ENCODE measurements at places on chromosomes 5 and 9. TPM values are rescaled to one million over a fixed set of nuclear protein-coding genes. Genes with fewer than 3 reads are reported as not detected.

The IL9 gene
- not detected for total RNA-seq

The TMEM232 gene
- total RNA-seq = 2.0 TPM

DNA sequence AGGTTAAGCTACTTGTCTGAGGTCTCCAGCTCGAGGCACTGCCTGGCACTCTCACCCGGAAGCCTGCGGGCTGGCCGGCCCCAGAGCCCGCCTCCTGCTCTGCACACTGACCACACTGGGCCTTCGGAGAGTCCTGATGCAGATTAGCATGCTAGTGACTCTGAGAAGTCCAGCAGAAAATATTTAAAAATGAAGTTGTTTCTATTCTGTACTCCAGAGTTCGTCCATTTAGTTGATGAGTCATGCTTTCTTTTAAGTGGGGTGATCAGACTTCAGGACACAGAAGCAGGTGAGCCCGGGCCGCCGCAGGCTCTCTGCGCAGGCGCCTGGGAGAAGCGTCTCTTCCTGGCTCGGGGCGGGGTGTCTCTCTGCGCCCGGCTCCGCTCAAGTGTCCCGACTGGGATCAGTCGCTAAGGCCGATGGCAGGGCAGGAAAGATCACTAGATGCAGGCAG is 32.5 kb downstream of the FAM240B start:
- peak; percentile 46 for DNase-seq

DNA sequence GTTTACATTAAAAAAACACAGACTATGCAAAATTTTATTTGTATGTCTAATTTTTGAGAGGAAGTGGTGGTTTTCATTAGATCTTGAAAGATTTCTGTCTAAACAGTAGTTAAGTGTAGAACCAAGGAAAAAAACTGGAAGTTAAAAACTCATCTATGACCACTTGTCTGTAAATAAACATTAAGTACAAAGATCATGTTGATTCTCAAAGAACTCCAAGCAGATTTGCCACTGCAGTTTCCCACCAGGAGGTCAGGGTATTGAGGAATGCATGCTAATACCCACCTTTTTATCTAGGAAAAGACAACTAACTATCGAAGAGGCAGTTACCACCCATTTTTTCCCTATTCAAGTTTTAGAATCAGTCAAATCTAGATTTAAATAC is 1.9 kb downstream of the STOM start:
- no peak for DNase-seq

- peak; percentile 61 for DNase-seq
Observed at GRCh38 chr5:150411245-150411979, 1.3 kb downstream of the CD74 start.

The PDE6A gene
- not detected for total RNA-seq

GRCh38 chr9:134367791-134368490 is 41.7 kb downstream of the RXRA start:
- DNase-seq = no peak

DNA sequence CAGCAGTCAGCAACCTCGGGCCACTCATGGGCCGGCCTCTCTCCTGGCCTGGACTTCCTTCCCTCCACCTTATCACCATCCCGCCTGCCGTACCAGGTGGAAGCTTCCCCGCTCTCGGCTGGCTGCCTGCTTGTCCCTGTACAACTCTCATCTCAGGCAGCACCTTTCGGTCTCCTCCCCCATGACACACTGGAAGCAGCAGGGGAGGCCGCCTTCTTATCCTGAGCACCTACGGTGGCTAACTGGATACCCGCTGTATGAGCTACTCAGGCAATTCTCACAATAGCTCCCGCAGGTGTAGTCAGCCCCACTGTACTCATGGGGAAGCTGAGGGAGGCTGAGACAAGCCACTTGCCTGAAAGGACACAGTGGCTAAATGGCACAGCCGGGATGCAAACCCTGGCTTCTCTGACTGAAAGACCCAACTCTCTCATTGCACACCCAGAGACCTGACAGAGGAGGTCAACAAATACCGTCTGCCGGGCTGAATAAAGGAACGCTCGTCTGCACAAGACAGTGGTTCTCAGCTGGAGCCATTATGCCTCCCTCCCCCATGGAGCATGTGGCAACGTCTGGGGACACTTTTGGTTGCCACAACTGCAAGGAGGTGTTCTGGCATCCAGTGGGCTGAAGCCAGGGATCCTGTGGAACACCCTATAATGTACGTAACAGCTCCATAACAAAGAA is 9.6 kb downstream of the STK10 start:
- no peak for DNase-seq

GRCh38 chr9:18073002-18073401 is 401.0 kb upstream of the ADAMTSL1 start:
- DNase-seq = no peak

- no peak for DNase-seq
Observed at GRCh38 chr5:129171194-129171944, 76.8 kb downstream of the ISOC1 start.

DNA sequence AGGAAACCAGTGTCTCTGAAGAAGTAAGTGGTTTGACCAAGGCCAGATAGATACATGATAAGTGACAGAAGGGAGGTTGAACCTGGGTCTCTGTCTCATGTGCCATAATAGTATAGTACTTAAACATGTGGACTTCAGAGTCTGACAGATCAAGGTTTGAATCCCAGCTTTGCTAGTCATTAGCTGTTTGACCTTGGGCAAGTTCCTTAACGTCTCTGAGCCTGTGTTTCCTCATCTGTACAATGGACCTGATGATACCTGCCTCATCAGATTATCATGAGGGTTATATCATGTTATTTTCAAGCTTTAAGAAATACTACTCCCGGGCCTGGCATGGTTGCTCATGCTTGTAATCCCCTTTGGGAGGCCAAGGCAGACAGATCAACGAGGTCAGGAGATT is 24.9 kb downstream of the FUBP3 start:
- DNase-seq = no peak

- DNase-seq = peak; percentile 63
Observed at GRCh38 chr5:11904265-11904906, at the start of gene CTNND2. CTNND2 (minus strand) TSS chr5:11904446; CDS start chr5:11903853, 593 bp downstream.

DNA sequence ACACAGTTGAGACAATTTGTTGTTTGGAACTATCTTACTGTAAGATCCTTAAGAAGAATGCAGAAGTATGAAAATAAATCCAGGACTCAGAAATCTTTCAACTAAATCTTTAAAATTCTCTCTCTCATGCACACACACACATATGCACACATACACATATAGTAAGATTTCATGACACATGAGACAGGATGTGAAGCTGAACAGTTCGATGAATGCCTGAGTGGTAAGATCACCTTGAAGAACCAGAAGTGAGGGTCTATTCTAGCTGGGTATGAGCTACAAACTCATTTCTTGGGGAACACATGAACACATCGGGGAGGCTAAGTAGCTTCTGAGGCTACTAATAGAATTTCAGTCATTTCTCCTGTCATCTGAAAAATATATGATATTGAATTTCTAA is 153.6 kb downstream of the TMC1 start:
- DNase-seq = no peak

DNA sequence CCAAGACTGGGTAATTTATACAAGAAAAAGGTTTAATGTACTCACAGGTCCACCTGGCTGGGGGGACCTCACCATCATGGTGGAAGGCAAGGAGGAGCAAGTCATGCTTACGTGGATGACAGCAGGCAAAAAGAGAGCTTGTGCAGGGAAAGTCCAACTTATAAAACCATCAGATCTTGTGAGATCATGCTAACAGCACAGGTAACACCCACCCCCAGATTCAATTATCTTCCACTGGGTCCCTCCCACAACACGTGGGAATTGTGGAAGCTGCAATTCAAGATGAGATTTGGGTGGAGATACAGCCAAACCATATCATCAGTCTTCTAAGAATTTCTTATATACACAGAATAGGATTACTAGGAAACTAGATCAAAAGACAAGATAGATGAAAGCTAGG is 555.6 kb downstream of the PRR16 start:
- no peak for DNase-seq

The ANKRD18B gene
- 30.5 TPM for total RNA-seq

GRCh38 chr5:120778491-120779484 is 314.7 kb downstream of the PRR16 start:
- DNase-seq = no peak

DNA sequence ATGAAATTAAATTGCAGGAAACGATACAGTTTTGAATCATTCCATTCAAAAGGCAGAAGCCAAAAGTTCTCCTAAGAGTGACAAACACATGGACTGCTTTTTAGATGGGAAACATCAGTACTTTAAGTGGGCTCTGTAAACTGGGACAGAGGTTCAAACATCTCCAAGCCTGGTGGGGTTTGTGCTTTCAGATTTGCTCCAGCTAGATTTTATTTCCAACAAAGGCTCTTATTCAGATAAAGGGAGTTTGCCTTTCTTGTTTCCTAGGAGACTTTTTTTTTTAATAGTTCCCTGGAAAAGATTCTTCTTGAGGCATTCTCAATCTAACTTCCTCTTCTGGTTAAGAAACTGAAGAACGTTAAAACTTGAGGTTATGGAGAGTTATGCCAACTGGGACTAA is 277.6 kb downstream of the TMEM38B start:
- no peak for DNase-seq

DNA sequence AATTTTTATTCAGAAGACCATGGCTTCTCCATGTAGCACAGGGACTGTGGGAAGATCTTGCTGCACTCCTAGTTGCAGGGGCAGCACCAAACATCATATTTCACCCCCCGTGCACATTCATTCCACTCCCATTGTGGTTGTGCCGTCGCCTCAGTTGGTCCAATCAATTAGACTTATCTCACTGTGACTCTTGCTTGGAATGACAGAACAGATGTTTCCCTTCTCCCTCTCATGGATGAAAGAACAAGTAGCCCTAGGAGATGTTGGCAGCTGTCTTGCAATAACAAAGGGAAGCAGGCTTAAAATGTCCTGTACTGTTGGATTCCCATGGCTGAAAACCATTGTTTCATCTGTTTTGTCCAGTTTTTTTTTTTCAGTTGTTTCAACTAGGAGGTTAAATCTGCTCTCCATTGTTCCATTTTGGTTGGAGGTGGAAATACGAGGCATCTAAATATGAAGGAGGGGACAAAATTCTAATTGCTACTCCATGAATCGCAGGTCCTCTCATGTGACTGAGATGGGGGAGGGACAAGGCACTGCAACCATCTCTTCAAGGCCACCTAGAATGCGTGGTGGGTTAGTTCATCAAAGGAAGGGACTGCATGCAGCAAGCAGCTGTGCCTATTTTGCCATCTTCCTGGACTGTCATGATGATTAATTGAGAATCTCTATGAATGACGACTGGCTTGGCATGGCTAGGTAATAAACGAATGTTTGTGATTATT is 214.4 kb downstream of the NSG2 start:
- DNase-seq = no peak

DNA sequence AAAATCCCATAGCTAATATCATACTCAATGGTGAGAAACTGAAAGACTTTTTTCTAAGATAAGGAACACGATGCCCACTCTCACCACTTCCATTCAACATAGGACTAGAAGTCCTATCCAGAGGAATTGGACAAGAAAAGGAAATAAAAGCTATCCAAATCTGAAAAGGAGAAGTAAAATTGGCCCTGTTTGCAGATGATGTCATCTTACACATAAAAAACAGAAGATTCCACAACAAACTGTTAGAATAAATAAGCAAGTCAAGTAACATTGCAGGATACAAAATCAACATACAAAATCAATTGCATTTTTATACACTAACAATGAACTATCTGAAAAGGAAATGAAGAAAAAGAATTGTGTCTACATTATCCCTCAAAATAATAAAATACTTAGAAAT is 308.0 kb downstream of the MCTP1 start:
- DNase-seq = no peak

GRCh38 chr5:9829621-9830020 is 199.5 kb upstream of the TAS2R1 start:
- DNase-seq = no peak

- DNase-seq = no peak
Observed at GRCh38 chr5:43993634-43994351, 390.8 kb downstream of the NNT start.

GRCh38 chr5:112511920-112512319 is 92.8 kb upstream of the EPB41L4A start:
- DNase-seq = no peak

The ZDHHC11B gene
- 3.0 TPM for total RNA-seq
